ENCODE measurements at places on chromosomes 12 and 14.

DNA sequence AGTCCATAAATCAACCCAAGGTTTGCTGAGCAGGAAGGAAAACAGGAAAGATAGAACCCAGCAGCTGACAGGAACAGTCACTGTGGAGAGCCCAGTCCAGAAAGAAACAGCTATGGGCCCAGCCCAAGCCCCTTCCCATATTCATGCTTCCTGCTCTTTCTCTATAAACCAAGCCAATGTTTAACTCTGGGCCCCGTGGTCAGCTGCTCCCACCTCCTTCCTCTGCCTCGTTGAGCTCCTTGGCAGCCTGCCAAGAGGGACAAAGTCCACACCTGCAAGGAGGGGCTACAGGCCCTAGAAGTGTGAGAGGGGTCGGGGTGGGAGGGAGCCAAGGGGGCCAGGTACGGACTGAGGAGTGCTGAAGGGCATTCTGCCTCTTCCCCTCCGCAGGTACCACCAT, 10.0 kb downstream of the SLC6A13 start:
- DNase-seq, result no peak

- DNase-seq, result no peak
These were observed 150.8 kb downstream of the PRKCH start for GRCh38 chr14:61472011-61472672.

GRCh38 chr12:115815924-115816323, 461.6 kb downstream of the MED13L start:
- no peak for DNase-seq

DNA sequence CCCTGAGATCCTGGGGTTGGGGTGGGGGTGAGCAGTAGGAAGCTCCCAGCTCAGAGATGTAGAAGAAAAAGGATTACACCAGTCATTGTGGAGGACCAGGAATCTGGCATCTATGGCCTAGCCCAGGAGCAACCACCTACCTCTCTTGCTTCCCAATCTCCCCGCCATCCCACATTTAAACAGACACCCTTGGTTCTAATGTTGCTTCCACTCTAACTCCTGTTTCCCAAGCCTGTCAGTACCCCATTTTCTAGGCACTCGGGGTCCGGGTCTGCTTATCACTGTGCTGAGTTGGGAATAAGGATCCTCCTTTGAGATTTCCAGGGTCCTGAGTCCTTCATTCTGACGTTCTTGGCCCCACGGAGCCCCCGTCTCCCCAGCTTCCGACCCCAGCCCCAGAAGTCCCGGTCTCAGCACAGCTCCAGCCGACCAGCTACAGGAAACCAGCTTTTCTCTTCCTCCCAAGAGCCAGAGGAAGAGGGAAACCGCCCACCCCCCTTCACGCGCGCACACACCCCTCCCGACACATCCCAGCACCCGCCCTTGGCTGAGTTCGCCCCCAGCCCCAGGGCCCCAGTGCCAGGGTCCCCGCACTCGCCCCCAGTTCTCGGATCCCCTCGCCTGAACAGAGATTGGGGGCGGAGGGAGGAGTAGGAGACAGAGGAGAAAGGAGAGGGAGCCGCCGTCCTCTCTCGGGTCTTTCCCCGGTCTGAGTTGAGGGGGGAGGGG, 1.2 kb downstream of the ITGA5 start:
- no peak for DNase-seq

DNA sequence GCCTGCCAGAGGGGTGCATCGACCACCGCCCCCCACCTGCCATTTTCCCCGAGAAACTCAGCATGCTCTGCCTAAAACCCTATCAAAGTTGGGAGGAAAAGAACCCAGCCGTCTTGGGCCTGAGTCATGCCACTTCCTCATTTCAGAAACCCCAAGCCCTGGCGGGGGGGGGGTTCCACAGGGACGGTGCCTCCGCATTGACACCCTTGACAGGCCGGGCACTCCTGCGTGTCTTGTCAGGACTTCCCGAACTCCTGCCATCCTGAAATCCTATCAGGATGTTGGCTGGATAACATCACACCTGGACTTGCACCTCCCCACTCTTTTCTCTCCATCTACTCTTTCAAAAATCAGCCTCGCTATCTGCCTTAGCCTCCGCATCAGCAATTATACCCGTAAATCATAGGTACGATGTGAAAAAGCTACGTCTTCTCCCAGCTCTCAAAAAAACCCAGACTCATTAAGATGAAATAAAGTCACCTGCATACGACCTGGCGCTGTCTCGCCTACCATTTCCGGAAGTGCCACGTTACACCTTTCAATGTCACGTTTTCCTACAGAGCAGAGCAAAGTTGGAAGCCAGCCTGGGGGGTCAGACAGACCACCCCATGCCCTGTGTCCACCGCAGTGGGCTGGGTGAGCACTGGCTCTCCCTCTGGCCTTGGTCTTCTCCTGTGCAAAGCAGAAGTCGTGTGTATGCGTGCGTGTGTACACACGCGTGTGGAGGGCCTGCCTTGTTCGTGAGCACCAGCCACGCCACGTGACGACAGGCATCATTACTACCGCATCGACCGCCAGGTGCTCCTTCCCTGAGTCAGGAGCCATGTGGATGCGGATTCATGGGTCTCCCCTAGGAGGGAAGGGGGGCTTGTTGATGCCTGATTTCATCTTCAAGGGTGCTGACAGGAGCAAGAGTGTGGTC, 96.7 kb downstream of the RFLNA start:
- DNase-seq, result no peak

GRCh38 chr12:98750511-98750910, 105.4 kb downstream of the APAF1 start:
- no peak for DNase-seq

DNA sequence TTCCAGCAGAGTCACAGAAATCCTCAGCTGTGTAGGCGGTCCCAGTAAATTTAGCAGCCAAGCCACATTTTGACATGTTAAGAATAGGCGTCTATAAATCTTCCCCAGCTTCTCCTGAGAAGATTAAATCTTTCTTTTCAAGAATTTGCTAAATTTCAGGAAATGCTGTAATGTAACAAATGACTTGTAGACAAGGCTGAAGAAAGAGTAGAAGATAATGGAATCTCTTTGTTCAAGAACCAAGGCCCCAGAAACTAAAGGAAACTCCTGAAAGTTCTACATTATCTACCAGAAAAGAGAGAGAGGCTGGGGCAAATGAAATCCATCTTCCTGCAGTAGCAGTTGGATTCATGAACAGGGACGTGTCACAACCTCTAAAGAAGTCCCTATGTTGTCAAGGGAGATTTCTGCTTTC, 760.3 kb downstream of the NOVA1 start:
- DNase-seq, result no peak

GRCh38 chr12:110282300-110282860, 1.3 kb downstream of the ATP2A2 start:
- no peak for DNase-seq

DNA sequence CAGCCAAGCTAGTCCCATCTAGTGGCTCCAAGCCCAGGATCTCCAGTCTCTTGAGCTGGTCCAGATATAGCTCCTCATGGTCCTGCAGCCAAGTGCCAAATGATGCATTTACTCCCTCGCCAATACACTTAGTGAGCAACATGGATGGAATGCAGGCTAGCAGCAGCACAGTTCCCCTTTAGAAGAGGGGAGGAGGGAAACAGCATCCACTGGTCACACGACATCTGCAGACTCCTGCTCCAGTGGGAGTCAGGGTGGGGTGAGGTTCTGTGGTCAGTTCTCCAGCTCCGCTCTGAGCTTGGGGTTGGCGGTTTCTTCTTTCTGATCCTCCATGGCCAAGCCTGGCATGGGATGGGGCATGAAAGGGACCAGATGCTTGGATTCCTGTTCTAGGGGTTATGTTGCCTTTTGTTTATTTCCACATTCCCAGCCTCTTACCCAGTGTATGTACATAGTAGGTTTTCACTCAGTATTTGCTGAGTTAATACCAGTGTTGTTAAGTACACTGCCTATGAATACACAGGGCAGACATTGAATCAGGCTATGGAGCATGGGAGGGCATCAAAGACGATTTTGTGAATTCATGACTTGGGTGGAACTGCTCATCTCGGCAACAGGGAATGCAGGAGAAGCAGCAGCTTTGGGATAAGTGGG, 57.3 kb downstream of the GALNT16 start:
- no peak for DNase-seq

- no peak for DNase-seq
These were observed 12.2 kb downstream of the RPS6KA5 start for GRCh38 chr14:91048265-91048664.

DNA sequence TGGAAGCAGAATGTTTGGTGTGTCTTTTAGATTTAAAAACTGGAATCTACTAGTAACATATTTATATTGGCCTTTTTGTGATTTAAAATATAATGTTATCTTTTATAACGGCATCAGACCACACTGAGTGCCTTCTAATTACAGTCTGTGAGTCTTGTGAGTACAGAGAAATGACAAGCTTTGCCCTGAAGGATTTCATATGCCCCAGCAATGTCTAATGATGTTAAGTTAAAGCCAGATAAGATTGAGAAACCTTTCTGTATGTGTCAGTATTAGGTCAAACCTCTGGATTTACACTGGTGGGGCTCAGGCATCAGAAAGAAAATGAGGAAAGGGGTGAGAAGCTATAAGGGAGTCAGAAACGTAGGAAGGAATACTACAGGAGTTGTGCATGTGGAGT, 25.2 kb downstream of the PLEKHA5 start:
- no peak for DNase-seq

DNA sequence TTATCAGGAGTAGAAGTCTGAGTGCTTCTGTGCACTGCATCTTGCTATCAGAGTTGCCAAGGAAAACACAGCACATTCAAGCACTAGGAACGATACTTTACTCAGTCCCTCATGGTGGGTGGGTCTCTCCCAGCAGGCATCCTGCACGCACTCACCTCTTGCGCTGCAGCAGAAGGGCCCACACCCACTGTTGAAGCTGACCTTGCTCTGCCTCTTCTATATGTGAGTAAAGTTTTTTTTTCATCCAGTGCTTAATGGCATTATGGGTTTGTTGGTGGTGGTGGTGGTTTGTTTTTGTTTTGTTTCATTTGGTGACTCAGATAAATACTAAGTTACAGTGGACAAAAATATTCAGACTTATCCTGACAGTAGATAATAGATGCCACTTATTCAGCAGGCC, 348.5 kb downstream of the EGLN3 start:
- no peak for DNase-seq

- no peak for DNase-seq
These were observed 48.4 kb downstream of the GCH1 start for GRCh38 chr14:54854181-54854580.

DNA sequence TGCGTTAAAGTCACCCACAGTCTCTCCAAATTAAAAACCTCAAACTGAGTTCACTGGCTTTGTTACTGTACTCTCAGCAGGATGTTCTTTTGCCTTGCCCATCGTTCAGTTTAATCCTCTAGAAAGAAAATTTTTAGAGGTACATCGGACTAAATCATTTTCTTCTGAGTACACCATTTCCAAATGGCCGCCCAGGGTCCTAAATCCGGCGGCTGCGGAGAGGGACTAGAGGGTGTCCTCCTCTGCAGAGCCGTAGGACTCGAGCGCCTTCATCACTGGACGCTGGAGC, 1.4 kb downstream of the LIN7A start:
- DNase-seq, result no peak

DNA sequence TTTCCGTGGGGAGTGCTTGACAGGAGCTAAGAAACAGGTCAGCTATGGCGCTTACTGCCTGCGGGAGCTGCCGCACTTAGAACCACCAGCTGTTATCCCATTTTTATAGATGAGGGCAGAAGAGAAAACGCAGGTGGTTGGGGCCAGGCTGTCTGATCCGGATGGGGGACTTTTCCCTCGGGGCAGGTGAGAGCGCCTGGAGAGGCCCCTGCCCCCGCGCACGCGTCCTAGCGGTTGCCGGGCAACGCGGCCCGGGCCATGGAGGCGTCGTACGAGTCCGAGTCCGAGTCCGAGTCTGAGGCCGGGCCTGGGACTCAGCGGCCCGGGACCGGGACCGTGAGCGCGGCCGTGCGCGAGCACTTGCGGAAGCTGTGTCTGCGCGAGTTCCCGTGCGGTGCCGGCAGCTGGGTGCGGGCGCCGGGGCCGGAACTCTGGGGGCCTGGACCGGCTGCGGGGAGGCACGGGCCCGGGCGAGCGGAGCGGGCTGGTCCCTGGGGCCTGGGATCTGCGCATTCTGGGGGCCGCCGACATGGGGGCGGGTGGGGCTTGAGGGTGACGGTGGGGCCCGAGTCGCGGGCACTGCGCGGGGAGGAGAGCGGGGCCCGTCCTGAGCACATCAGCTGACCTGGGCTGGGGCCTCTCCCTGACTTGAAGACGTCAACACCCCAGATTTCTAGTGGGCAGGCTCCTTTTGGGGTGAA, at the start of gene LRRC43:
Gene LRRC43 (plus strand): TSS at position 237 of the 701 bp plus-strand sequence. CDS start 22 bp downstream, at position 259.
- no peak for DNase-seq

- DNase-seq, result no peak
These were observed 17.2 kb downstream of the PLEKHG3 start for GRCh38 chr14:64721391-64721791.

DNA sequence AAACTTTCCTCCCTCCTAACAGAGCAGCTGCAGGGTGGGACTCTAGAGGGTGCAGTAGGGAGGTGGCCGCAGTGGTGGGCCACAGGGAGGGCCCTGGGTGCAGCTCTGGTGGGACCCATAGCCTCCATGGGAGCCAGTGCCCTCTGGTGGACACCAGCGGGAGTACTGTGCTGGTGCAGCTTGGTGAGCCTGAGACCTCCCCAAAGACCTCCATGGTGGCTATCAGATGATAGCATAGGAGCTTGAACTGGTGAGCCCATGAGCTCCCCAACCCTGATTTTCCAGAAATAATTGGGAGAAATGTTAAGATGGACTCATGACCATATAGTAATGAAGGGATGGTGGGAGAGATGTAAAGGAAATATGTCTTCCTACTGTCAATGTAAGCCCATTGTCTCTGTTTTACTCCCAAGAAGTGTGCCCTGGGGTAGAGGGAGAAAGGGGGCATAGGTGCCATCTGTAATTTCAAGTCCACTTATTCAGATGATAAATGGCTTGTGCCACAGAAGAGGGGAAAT, 98.7 kb downstream of the GAS2L3 start:
- DNase-seq, result peak; percentile 32

DNA sequence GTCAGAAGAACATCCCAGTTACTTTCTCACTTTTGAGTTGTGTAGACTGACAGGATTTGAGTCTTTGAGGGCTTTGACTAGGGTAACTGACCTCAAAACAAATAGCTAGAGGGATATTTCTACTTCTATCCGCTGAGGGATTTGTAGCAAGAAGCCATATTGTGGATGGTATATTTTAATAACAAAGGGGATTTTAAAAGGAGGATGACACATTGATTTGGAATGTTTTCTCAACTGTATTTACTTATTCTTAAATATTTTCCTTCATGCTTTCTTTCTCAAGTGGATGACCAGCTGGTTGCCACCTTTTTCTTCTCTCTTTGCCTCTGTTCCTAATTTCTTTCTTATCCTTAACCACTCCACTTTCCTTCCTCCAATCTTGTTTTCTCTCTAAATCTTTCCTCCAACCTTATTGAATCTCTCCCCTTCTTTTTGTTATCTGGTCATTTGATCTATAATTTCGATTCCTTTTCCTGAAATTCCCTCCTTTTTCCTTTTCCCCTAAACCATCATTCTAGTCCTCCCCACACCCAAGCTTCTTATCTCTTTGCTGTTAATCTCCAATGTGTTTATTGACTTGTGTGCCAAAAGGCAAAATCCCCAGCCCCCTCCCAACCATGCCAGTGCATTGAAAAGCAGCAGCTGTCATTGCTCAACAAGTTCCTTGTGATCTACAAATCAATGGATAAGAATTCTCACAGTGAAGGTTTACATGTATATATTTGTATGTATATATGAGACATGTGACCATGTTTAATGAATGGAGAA, 411.6 kb downstream of the RAD51B start:
- no peak for DNase-seq

GRCh38 chr14:96711559-96712267, 85.5 kb upstream of the VRK1 start:
- no peak for DNase-seq

Data from stimulated activated CD8-positive, alpha-beta memory T cell treated with anti-CD3 and anti-CD28 coated beads, Interleukin-2, amount 100 ng/mL, for 48 hours (primary cell).